Left lung (tissue), 14 donors: ENCODE measurements at places on chromosomes 1 and 21. TPM values are rescaled to one million over a fixed set of nuclear protein-coding genes. Genes with fewer than 3 reads are reported as not detected.
A peak's percentile ranks its signal among the peaks of the same experiment; 100 is the strongest.

- DNase-seq: no peak
Measured at GRCh38 chr1:219566951-219567947, 45.7 kb downstream of the ZC3H11B start.

GRCh38 chr1:229159668-229160544 lies 111.0 kb upstream of the RAB4A start:
- peak; percentile 16 for DNase-seq

GRCh38 chr21:37071561-37072273 lies 1.2 kb downstream of the PIGP start:
- DNase-seq: peak; percentile 64

DNA sequence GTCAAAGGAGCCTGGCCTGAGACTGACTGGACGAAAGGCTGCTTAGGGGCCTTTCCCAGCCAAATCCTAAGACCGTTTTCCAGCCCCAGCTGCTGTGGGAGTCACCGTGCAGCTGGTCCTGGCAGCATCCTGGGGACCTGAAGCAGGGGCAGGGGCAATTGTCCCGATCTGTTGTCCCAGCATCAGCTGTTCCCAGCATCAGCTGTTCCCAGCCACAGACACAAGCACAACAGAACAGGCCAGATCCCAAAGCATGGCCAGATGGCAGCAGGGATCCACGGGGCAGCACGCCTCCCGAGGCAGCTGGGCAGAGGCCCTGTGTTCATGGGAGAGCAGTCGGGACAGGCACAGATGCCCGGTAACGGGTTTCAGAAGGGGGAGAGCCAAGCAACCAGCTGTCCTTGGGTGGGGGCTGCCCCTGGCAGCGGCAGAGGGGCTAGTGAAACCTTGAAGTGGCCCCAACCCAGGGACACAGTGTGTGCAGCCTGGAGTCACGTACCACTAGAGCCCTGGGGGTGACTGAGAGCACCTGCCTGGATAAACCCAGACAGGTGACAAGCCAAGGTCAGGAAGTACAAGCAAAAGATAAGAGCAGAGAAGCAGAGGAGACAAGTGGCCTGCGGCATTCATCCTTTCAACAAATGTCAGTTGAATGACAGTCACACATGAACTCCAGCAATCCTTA lies 13.3 kb downstream of the CELA2B start:
- DNase-seq: no peak

- no peak for DNase-seq
Measured at GRCh38 chr1:223853748-223854147, 8.0 kb upstream of the TP53BP2 start.

DNA sequence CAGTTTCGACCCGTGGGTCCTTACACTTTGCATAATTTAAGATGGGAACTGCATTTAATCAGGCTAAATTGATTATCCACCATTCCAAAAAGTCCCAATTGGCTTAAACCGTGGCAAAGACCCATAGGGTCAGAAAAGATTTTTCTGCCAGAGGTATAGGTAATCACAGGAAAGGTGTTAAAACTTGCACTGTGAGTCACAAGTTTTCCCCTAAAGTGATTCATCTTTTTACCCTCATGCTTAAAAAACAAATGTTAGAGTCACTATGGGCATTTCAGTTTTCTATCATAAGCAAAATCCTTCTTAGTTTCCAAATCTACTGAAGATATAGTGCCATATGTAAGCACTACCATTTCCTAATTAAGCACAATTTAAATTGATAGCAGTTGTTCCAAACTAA lies 1079.8 kb downstream of the ADGRL2 start:
- no peak for DNase-seq

GRCh38 chr1:192831706-192832355 lies 23.0 kb downstream of the RGS2 start:
- no peak for DNase-seq

Gene BEND5
- 3.3 TPM for total RNA-seq
